ENCODE measurements at places on chromosomes 1 and 21.

DNA sequence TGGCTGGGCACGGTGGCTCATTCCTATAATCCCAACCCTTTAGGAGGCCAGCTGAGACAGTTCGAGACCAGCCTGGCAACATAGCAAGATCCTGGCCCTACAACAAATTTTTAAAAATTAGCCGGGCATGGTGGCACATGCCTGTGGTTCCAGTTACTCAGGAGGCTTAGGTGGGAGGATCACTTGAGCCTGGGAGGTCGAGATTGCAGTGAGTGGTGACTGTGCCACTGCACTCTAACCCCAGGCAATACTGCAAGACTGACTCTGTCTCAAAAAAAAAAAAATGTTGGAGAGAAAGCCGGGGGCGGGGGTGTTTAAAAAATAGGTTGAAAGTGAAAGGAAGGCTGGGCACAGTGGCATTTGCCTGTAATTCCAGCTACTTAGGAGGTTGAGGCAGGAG is 16.5 kb downstream of the CLDN19 start:
- H3K4me1 ChIP-seq, result peaks cover 7% of the 10 kb centered on the region
- no peaks in the 10 kb centered on the region for H3K27me3 ChIP-seq
- DNase-seq, result no peak
- H3K27ac ChIP-seq, result no peak overlapping the region

DNA sequence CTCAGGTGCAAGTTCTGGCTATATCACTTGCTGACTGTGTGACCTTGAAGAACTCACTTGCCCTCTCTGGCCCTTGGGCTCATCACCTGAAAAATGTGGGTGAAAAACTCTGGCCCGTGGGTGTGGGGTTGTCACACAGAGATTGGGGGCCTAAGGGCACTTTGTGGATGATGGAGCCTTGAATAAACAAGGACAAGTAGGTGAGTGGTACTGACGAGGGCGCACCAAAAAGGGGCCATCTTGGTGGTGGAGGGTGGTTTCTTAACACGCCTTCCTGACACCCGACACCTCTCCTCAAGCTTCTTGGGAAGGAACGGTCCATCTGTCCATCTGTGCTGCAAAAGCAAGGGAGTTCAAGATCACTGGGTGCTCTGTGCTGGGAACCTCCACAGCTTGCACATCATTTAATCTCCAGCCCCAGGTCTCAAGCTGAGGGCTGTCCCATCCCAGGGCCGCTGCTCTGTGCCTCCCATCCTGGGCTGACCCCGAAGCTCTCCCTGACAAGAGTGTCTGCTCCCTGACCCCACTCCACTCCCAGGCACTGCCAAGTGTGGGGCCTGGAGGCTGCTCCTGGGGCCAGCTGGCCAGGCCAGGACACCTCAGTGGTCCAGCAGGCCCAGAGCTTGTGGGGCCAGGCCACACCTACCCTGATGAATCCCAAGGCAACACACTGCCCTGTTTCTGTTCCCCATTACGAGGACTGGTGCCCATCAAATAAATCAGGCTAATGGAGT is 97.3 kb downstream of the GLIS1 start:
- H3K27ac ChIP-seq, result no peak overlapping the region
- no peak for DNase-seq
- no peaks in the 10 kb centered on the region for H3K4me1 ChIP-seq

- no peaks in the 10 kb centered on the region for H3K36me3 ChIP-seq
- peaks cover 32% of the 10 kb centered on the region for H3K4me1 ChIP-seq
- H3K27ac ChIP-seq, result no peak overlapping the region
These were observed 108.8 kb upstream of the IRF2BP2 start for GRCh38 chr1:234718496-234719453.

- H3K36me3 ChIP-seq, result no peaks in the 10 kb centered on the region
- H3K4me3 ChIP-seq, result no peak overlapping the region
- no peaks in the 10 kb centered on the region for H3K27me3 ChIP-seq
- peaks cover 17% of the 10 kb centered on the region for H3K4me1 ChIP-seq
- H3K27ac ChIP-seq, result no peak overlapping the region
These were observed 3.0 kb downstream of the OLFML3 start for GRCh38 chr1:113981962-113982931.

- no peak overlapping the region for H3K27ac ChIP-seq
- peaks cover 5% of the 10 kb centered on the region for H3K27me3 ChIP-seq
- DNase-seq, result no peak
- no peaks in the 10 kb centered on the region for H3K36me3 ChIP-seq
- no peak overlapping the region for H3K4me3 ChIP-seq
These were observed 97.9 kb downstream of the ERG start for GRCh38 chr21:38400195-38400919.

Data from activated CD8-positive, alpha-beta T cell treated with anti-CD3 and anti-CD28 coated beads for 36 hours (primary cell).